ENCODE measurements at places on chromosomes 16 and 17.

GRCh38 chr17:59767176-59767575 is 59.7 kb downstream of the VMP1 start:
- no peak for DNase-seq

DNA sequence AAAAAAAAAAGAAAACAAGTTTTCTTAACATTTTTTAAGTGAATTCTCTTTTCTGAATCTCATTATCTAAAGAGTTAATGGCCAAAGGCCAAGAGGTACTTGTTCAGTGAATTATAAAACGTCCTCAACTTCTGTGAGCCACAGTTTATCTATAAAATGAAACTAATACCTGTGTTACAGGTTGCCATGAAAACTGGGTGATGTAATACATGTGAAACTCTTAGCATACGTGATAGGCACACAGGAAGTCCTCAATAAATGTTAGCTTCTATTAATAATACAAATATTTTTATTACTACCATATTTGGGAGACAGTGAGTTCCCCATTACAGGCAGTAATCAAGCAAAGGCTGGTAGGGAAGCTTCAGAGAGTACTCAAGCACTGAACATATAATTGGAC is 13.5 kb upstream of the INPP5K start:
- no peak for DNase-seq

GRCh38 chr17:48429638-48430586 is at the start of gene SKAP1:
Gene SKAP1, minus strand, starts transcription at chr17:48430214.
- no peak for DNase-seq

- no peak for DNase-seq
Measured at GRCh38 chr17:1800240-1800639, 29.5 kb downstream of the SMYD4 start.

- peak; percentile 47 for DNase-seq
Measured at GRCh38 chr17:50501054-50501453, 7.2 kb upstream of the MYCBPAP start.

- DNase-seq = no peak
Measured at GRCh38 chr17:51941272-51941671, 217.2 kb downstream of the CA10 start.

GRCh38 chr17:44307387-44308186 is 814 bp upstream of the RUNDC3A start:
- DNase-seq = peak; percentile 26

- DNase-seq = no peak
Measured at GRCh38 chr16:27025581-27025980, 41.1 kb upstream of the C16orf82 start.

- DNase-seq = peak; percentile 78
Measured at GRCh38 chr16:27547134-27547533, 2.6 kb downstream of the GTF3C1 start.

- DNase-seq = no peak
Measured at GRCh38 chr17:1469231-1469852, 13.3 kb upstream of the CRK start.

DNA sequence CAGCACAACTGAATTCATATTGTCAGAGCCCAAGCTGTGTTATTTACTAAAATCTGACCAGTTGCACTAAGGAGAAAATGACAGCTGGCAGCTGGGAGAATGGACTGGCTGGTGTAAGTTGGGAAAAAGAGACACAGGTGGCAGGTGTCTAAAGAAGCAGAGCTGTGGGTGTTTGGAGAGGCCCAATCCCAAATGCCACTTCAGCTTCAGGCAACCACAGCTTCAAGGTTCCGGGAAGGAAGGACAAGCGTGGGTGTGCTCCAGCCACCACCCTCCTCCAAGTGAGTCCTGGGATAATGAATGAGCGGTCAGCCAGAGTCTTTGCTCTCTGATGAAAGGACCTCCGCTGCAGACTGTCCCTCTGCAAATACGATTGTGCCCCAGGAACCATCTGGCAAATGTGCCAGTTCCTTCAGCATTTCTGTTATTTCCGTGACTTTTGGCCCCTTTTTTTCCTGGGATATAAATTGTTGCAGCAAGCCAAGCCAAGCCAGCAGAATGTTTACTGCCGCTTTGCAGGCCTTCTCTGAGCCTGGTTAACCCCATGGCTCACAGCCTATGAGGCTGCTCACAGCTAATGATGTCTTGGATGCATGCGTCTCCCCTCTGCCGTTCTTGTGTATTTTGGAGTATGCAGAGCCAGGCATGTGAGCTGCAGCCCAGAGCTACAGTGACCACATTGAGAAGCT is 9.5 kb upstream of the RHBDL3 start:
- DNase-seq = peak; percentile 67

DNA sequence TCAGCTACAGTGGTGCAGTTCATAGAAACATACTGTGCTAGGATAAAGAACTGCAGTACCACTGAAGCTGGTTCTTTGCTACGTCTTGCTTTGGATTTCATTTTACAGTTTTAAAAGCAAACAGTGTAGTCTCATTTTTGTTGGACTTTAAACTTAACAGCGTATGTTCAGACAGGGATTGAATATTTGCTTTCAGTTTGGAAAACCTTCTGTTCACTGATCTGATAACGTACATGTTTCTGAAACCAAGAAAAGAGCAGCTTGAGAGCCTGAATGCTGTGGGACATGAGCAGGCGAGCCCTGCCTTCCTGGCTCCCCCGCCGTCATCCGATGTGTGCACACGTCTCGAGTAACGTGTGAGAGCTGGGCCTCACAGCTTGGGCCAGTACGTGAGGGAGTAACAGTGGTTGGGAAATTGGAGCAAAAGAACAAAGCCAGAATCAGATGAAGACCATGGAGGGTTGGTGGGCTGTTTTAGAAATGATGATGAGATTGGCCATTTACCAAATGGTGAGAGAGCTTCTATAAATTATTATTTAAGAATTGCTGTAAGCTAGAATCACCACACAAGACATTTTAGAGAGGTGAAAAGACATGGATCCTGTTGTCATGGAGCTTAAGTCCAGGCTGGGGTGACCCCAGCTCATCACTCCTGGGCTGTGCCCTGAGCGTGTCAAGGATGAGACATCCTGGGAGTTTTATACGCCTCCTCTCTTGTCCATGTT is 20.8 kb upstream of the CLEC18C start:
- no peak for DNase-seq

DNA sequence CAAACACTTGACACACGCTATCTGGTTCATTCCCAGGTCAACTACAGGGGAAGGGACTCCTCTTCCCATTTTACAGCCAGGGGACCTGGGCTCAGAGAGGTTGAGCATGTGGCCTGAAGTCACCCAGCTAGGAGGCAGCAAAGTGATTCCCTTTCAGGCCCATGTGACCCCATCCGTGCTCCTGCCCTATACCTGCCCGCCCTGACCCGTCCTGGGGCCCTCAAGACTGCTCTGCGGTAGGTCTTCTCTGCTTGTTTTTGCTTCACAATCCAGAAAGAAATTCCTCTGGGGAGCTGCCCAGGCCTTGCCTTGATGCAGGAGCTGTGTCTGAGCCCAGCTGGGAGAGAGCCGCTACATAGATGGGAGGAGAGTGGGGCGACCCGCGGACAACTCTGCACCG is 161.4 kb downstream of the SDK2 start:
- no peak for DNase-seq

DNA sequence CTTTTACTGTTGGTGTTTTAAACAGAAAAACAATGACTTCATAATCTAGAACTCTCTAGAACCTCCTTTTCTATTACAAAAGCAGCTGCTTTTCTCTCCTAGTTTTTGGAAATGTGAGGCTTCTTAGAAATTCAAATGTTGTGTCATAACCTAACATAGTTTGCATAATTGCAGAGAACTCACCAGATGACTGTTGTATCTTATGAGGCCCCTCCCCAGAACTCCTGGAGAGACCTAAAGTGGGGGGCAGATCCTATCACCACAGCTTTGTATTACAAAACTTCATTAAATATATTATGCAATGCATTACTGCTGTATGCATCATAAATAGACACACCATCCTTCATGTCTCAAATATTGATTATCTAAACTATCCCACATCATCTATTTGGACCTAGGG is 538.7 kb upstream of the HSBP1 start:
- DNase-seq = no peak

DNA sequence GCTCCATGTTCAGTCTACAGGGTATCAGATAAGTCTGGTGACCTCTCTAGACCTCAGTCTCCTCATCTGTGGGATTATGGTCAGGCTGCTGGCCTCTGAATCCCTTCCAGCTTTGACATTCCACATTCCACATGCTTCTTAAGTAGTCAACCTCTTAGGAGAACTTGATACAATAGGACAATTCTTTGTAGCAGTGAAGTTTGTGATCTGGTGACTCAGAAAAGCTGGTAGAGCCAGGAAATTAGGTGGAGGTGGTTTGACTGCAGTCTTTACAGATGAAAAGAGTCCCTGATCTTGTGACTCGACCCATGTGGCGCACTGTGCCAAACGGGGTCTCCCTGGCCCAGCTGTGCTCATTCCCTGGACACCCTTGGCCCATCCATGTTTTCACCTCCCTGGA is 147.8 kb downstream of the NTN1 start:
- no peak for DNase-seq

- DNase-seq = no peak
Measured at GRCh38 chr16:25798065-25798464, 106.3 kb downstream of the HS3ST4 start.

DNA sequence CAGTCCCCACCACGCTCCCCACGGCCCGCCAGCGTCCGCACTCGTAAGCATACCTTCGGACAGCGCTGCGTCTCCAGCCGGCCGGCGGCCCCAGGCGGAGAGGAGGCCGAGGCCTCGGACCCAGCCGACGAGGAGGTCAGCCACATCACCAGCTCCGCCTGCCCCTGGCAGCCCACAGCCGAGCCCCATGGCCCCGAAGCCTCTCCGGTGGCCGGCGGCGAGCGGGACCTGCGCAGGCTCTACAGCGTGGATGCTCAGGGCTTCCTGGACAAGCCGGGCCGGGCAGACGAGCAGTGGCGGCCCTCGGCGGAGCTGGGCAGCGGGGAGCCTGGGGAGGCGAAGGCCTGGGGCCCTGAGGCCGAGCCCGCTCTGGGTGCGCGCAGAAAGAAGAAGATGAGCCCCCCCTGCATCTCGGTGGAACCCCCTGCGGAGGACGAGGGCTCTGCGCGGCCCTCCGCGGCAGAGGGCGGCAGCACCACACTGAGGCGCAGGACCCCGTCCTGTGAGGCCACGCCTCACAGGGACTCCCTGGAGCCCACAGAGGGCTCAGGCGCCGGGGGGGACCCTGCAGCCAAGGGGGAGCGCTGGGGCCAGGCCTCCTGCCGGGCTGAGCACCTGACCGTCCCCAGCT is 4.9 kb downstream of the TPSG1 start:
- DNase-seq = no peak

DNA sequence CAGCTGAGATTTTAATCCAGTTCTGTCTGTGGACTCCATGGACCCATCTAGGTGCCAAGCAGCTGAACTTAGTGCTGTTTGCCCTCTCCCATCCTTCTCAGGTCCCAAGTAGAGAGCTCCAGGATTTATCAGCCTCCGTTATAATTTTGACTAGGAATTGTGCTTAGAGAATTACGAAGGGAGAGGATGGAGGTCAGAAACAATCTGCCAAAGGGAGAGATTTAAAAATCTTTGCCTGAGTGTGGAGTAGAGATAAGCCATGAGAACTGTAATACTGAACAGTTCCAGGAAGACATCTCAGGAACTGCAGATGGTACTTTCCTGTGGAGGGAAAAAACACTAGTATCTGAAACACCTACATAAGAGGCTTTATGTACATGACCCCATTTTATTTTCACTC is 27.0 kb downstream of the CEP95 start:
- DNase-seq = no peak
